SK-N-DZ (cell line): ENCODE measurements at places on chromosomes 7 and 10.

DNA sequence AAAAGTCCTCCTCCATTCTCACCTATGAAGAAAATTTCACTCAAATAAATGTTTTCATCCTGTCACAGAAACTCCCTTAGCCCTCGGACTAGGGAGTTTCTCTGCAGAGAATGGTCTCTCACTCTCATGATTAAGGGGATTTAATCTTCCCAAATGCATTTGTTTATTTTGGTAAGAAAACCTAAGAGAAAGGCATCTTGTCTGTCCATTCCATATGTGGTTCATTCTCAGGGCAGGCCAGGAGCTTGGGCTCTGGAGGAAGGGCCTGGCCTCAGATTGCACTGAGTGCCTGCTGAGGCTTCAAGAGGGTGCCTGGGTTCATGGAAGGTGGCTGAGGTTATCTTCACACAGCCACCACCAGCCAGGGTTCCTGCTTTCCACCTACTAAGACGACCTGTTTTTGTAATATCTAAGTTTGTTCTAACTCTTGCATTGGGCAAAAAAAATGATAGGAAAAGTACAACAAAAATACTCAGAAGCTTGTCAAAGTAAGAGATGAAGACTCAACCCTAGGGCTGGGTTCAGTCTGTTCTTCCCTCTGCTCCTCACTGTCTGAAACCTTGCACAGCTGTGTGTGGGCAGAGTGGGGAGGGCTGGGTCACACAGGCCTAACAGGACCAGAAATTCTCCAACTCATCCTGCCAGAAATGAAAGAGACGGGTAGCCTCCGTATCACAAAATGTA is 186.7 kb downstream of the CXCL12 start:
- no peak for DNase-seq

DNA sequence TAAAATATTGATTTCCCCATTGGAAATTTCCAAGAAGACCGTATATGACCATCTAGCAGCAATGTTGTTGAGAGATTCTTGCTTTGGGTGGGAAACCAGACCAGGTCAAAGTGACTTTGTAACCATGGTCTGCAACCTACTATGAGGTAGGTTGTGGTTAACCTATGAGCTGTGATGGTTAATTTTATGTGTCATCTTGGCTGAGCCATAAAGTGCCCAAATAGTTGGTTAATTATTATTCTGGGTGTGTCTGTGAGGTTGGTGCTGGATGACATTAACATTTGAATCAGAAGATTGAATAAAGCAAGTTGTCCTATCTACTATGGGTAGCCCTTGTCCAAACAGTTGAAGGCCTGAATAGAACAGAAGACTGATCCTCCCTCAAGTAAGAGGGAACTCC is 18.3 kb upstream of the RALA start:
- no peak for DNase-seq

DNA sequence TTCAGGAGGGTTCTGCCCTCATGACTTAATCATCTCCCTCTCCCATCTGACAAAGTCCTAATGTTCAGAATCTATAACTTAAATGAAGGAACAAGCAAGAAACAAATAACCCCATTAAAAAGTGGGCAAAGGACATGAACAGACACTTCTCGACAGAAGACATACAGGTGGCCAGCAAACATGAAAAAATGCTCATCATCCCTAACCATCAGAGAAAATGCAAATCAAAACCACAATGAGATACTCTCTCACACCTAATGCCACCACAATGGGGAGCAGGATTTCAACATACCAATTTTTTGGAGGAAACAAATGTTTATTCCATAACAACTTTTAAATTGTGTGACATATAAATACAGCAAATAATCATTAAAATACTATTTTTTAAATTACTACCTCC is 3.0 kb upstream of the HTR7 start:
- no peak for DNase-seq

- no peak for DNase-seq
These were observed 319.8 kb upstream of the PHYHIPL start for GRCh38 chr10:58856508-58857240.

DNA sequence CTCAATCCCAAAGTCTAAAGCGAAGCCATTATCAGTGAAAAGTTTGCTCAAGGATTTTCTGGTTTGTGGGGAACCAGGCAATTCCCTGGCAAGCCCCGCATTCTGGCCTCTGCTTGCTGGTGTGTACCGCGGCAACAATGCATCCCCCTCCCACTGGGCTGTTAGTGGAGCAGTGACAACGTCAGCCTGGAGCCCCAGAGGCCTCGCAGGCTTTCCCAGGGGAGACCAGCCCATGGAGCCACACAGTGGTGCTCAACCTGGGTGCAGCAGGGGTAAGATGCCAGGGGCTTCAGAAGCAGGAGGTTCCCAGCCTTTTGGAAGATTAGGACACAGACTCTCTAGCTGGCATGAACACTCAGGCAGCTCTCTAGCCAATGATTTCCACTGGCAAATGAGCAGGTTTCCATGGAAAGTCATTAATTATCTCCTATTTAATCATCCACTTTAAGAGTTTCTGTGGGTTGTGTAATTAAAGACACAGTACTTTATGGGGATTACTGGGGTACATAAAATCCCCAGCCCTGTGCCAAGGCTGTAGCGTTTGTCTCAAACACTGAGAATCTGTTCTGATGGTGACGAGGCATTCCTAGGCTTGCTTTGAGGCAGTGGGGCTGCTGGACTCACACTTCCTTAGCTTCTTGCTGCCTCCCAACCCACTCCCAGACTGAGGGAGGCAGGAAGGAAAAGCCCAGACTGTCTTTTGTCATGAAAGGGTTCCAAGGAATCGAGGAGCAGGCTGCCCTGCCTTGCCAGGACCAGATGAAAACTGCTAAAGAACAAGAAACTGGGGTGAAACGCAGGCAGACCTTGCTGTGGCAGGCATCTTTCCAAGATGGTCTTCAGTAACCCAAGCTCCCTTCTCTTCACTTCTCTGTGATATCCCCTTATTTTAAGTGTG is 411.9 kb upstream of the SHH start:
- DNase-seq, result no peak

DNA sequence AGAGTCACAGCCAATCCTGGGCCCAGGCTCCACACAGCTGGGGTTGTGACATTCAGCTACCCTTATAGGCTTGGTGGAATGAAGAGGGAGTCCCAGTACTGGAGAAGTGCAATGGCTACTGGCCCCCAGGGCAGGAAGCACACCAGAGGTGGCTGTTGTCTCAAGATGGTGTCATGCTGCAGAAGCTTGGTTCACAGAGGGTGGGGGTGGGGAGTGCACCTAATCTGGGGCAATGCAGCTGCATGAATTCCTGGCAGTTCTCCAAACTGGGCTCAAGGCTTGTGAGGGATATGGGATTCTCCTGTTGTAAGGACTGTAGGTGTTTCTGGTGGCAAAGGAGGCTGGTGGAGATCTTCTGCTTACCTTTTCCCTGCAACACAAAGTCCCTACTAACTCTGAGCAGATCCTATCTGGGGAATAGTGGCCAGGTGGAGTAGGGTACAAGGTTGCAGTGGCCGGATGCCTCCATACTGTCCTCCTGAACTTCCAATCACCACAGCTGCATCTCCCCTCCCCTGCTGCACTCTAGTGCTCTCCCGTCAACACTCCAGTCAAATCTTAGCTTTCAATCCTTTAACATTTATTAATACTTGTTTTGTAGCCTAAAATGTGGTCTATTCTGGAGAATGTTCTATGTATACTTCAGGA is 27.4 kb upstream of the PLA2G12B start:
- no peak for DNase-seq

DNA sequence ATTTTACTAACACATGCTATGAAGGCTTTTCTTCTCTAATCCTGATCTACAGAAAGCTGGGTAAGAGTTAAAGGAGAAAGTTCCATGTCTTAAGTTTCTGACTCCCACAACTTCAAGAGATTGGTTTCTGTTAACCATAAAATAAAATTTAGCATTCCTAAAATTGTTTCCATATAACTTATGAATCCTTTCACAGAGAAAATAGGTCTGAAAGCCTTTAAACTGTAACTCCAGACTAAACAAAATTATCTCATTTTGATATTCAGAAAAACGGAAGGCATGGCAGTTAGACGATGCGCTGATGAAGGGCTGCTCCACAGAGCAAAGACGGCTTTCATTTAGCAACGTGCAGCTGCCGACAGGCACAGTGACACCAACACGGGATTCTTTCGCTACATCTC is 133.3 kb downstream of the SLC25A13 start:
- no peak for DNase-seq

- peak; percentile 76 for DNase-seq
These were observed 26.4 kb downstream of the HIF1AN start for GRCh38 chr10:100562008-100562672.

GRCh38 chr7:43394441-43395130 is 188.3 kb upstream of the STK17A start:
- DNase-seq, result no peak

- no peak for DNase-seq
These were observed 57.3 kb upstream of the TRIM24 start for GRCh38 chr7:138402749-138403148.

DNA sequence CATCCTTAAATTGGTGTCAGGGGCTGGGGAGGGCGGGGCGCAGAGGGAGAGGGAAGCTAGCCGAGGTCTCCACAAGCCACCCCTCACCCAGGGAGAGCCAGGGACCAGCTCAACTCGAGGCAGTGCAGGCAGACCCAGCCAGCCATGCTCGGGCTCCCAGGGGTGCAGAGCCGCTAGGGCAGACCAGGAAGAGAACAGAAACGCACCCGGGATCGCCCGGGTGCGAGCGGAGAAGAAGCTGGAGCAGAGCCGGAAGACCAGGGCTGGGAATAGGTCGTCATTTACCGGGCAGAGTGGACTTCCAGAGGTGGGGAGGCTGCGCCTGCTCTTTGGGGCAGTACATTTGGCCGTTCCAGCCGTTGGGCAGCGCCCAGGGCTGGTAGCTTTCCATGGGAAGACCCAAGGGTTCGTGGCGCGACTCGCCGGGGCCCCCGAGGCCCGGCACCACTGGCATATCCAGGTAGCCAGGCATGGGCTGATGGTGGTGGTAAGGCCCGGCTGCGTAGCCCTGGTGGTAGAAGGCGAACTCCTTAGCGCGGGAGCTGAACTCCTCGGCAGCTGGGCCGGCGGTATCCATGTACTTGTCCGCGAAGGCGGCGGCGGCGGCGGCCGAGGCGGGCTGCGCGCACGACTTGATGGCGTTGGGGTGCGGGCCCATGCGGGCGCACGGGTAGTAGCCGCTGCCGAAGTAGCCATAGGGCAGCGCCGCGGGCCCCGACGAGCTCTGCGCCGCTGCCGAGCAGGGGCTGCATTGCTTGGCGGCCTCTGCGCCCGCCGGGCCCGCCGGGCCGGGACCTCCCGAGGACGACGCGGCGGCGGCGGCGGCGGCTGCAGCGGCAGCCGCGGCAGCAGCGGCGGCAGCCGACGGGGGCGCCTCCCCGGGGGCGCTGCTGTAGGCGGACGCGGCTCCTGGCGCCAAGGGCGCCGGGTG is 755 bp downstream of the HOXA13 start:
- DNase-seq, result no peak

- DNase-seq, result peak; percentile 29
These were observed 57.3 kb upstream of the SMIM30 start for GRCh38 chr7:113175525-113176104.

- DNase-seq, result no peak
These were observed 163.8 kb downstream of the INHBA start for GRCh38 chr7:41538810-41539724.
